Effector memory CD8-positive, alpha-beta T cell (primary cell): ENCODE measurements at places on chromosomes 16 and 17.

GRCh38 chr17:17109907-17110306 lies 67.7 kb downstream of the MPRIP start:
- DNase-seq: peak; percentile 53

DNA sequence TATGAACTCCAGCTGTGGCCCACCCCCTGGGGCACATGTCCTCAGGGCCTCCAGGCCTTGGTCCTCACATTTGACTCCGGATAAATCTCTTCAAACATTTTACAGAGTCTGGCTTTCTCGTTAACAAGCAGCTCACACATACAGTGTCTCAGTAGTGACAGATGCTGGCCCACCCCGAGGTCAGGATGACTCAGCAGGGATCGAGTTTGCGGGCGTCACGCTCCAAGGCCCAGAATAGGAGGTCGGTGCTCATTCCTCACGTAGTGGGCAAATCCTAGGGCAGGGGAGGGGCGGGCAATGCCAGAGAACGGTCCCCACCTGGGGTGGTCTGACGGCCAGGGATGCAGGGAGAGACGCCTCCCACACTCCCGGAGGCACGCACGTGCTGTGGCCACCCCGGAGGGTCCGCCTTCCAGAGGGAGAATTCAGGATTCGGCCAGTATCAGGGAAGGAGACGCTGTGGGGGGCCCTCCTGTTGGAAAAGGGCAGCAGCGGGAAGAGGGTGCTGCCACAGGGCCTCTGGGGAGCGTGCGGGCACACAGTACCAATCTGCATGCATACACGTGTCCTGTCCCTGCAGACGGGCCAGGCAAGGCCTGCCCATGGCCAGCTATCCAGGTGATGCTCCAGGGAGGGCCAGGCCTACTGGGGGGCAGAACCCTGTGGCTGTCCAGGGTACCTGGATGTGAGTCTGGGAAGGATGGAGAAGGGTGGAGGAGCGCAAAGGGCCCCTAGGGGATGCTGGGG lies 8.6 kb downstream of the SLC7A5 start:
- DNase-seq: no peak

- no peak for DNase-seq
These were observed 38.1 kb downstream of the CMC2 start for GRCh38 chr16:80968386-80969113.

- no peak for DNase-seq
These were observed 1091.0 kb downstream of the CDH8 start for GRCh38 chr16:60945225-60945624.

GRCh38 chr16:75035410-75035968 lies 36.7 kb downstream of the ZNRF1 start:
- no peak for DNase-seq

DNA sequence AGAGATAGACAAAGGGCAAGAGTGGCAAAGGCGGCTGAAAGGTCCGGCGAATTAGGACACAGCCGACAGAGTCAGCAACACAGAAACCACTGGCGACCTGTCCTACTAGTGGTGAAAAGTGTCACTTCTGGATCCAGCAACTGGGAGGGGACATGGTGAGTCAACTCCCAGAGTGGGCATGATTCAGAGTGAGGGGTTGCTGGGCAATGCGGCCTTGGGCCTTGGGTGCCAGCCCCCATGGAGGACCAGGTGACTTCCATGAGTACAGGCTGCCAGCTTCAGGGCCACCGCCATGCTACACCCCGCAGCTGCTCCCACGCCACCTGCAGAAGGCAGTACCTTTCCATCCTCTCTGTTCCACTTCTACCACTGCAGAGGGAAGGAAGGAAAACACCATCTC lies 110.6 kb downstream of the ZFHX3 start:
- no peak for DNase-seq

DNA sequence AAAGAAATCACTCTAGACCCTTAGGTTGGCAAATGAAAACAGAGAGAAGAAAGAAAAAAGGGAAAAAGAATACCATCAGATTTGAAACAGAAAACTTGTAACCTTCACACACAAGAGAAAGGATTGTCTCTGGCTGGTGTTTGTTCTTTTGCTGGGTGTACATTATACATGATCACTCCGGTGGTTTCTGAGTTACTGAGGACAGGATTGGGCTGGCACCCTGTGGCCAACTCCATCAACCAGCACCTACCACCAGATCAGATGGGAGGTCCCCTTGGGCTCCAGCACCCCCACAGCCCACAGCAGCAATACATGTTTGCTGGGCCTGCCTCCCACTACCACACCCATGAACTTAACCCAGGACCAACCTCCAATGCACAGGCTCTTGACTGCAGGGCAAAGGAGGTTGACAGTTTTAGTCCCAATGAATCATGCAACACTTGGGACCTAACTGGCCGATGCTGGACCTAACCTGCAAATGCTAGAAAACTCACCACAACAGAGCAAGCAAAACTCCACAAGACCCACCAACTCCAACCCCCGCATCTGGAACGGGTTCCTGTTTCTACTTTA lies 308.3 kb downstream of the SOX9 start:
- no peak for DNase-seq

GRCh38 chr16:59634004-59634579 lies 900.0 kb upstream of the GOT2 start:
- no peak for DNase-seq

DNA sequence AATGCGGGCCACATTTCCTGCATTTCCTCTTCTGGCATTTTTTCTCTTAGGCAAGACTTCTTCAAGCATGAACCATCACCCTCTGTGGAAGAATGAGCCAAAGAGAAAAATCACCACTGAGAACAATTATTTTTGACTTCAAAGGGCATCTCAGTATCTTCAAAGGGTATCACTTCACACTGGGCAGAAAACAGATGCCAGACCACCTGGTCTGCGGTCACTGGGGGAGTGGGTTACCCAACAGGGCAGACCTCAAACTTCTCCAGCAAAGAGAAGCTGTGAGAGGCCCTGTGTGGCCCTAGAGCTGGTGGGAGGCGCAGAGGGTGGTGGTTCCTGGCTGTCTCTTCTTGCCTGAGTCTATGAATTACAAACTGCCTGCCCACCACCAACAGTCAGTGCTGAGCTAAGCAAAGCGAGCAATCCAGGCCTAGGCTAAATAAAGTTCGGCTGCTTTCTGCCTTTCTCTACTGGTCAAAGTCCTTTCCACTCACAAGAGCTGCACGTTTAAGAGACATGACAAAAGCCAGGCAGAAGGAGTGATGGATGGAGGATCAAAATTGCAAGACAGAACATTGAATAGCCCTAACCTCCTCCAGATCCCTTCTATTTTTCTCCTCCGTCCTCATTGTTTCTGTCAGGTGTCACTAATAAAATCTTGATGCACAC lies 602.7 kb upstream of the CDH5 start:
- DNase-seq: no peak

DNA sequence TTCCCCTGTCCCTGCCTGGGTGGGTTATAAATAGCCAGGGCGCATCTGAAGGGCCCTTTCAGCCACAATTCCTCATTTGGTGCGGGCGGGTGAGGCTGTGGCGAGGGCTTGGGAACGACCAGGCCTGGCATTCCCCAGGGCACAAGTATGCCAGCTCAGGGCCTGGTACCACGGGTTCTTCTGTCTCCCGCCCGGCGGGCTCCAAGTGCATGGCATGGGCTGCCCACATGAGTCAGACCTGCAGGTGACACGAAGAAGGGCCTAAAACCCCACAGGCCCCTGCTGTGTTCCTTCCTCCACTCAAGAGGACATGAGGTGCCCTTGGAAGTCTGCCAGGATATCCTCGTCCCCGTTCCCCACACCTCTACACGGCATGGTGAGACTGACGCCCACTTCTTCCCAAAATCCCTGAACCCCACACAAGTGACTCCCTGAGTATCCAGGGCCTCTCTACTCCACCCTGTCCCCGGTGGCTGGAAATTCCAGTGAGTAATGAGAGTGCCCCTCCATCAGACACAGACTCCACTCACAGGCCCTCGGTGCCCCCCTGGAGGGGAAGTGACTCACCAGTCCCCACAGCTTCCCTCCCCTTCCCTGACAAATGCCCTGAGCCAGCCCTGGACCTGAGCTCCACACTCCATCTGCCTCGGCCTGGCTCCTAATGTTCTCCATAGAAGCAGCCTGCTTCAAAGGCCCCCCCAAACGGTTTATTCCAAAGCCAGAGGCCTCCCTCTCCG lies 68.8 kb downstream of the ABR start:
- no peak for DNase-seq

DNA sequence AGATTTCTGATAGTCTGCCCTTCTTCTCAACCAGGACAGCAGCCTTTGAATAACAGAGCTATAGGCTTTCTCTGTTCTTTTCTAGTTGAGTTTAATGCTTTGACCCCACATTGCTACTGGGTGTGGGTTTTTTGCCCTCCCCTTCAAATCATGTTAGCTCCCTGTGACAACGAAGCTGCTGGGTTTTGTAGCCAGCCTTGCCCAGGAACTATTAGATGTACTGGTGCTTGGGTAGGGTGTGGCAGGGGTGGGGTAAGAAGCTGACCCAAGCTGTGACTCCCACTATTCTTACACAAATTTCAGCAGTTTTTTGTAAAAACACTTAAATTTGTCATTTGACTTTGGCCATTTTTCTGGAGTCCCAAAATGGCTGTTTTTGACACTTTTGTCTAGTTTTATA lies 69.7 kb downstream of the NLK start:
- no peak for DNase-seq

- no peak for DNase-seq
These were observed 139.5 kb downstream of the CYLD start for GRCh38 chr16:50881331-50881830.

GRCh38 chr17:74454197-74455024 lies 12.0 kb upstream of the CD300A start:
- DNase-seq: peak; percentile 65

- peak; percentile 15 for DNase-seq
These were observed 66.6 kb downstream of the SIAH1 start for GRCh38 chr16:48318630-48319029.

DNA sequence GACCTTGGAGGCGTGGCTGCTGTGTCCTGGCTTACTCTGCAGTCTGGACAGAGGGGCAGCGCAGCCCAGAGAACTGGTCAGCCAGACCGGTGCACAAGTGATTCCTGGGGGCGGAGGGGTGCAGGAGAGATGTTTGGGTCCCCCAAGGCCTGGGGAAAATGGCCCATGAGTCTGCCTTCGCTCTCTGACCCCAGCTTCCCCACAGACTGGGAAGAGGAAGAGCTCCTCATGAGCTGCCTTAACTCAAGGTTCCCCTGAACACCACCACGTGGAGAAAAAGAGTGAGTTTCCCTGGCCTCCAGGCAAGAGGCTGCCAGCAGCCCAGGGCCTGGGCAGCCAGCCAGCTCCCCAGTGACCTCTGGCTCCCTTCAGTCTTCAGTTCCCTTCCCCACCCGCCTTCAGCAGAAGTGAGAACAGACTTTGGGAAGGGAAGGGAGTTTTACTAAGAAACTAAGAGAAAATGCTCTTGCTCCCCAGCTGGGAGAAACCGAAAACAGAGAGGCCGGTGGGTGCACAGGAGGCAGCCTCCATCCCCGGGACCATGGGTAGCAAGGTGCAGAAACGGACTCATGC lies 2.0 kb upstream of the C17orf99 start:
- DNase-seq: no peak

DNA sequence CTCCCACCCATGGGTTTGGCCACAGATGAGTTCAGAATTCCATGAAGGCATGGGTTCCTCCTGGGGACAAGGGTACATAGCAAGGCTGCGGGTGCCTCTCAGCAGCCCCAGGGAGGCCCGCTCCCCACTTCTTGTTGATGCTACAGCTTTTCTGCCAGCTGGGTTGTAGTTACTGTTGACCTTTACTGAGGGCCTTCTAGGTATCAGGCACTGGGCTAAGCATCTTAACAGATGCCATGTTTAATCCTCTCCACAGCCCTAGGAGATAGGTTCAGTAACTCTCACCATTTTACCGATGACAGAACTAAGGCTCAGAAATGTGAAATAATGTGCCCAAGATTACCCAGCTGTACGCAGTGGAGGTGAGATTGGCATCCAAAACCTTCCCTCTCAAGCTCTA lies 54.3 kb upstream of the DLX4 start:
- DNase-seq: no peak

GRCh38 chr17:4565209-4566141 lies 5.1 kb upstream of the GGT6 start:
- DNase-seq: peak; percentile 30

- no peak for DNase-seq
These were observed 370.0 kb downstream of the KCNJ2 start for GRCh38 chr17:70539132-70539924.

DNA sequence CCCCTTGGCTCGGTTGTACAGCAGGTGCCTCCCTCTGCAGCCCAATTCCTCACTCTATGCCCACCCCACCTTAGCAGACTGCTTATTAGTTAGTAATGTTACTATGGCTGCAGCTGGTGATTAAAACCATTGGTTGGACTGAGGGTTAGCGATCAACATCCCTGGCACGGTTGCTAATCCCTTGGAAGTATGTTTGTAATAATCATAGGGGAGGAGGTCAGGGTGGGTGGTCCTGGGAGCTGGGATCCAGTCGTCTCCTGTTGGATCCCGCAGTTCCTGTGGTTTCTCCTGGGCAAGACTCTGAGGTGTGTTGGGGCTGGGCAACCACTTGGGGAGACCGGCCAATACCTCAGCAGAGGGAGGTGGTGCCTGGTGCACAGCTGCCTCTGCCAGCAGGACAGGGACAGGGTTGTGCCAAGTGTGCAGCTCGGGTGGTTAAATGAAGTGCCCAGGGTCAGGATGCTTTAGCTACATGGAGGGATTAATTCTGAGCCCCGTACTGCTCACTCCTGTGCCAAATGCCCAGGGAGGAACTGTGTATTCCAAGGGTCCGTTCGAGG lies 38.0 kb downstream of the FZD2 start:
- DNase-seq: no peak
